K562 (cell line): ENCODE measurements at places on chromosomes 1 and 21. TPM values are rescaled to one million over a fixed set of nuclear protein-coding genes. Genes with fewer than 3 reads are reported as not detected.

KLF17 gene
- not detected in 2 replicates for total RNA-seq

GRCh38 chr1:167314671-167315070 is 94.0 kb downstream of the POU2F1 start:
- DNase-seq = no peak

GRCh38 chr21:31509194-31510017 is 150.1 kb upstream of the SOD1 start:
- peak; percentile 72 for DNase-seq

GRCh38 chr1:154784924-154785531 is 85.1 kb downstream of the KCNN3 start:
- DNase-seq = no peak

DNA sequence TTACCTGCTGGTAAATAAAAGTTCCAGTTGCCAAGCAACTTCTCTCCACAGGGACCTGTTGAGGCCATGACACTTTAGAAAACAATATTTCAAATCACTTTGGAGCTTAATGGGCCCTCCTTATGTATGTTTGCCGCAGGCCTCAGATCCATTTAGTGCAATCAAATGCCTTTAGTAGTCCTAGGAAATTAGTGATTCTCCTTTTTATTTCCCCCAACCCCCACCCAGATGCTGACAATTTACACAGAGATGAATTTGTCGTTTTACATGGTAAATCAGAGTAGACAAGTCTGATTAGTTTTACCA is 83.6 kb downstream of the CLIC4 start:
- DNase-seq = no peak

DNA sequence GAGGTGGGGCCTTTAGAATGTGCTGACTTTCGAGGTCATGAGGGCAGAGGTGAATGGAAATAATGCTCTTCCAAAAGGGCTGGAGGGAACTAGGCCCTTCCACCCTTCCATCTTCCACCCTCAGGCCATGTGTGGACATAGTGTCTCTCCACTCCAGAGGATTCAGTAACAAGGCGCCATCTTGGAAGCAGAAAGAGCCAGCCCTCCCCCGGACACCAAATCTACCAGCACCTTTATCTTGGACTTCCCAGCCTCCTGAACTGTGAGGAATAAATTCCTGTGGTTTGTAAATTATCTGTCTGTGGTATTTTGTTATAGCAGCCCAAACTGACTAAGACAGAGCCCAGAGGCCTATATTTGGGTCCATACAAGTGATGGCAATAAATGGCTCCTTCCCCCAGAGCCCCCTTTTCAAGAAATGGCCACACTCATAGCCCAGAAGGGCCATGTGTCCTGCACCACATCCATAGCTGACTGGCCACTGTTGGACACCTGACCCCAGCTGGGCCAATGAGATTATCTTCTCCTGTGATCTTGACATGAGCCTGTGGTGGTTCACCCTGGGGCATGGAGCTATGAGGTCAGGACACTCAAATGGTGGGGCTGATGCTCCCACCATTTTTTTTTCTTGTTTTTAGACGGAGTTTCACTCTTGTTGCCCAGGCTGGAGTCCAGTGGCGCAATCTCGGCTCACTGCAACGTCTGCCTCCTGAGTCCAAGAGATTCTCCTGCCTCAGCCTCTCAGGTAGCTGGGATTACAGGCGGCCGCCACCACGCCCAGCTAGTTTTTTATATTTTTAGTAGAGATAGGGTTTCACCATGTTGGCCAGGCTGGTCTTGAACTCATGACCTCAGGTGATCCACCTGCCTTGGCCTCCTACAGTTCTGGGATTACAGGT is 114.9 kb downstream of the RRAGC start:
- peak; percentile 42 for DNase-seq
